ENCODE measurements at places on chromosomes 6 and 20.

DNA sequence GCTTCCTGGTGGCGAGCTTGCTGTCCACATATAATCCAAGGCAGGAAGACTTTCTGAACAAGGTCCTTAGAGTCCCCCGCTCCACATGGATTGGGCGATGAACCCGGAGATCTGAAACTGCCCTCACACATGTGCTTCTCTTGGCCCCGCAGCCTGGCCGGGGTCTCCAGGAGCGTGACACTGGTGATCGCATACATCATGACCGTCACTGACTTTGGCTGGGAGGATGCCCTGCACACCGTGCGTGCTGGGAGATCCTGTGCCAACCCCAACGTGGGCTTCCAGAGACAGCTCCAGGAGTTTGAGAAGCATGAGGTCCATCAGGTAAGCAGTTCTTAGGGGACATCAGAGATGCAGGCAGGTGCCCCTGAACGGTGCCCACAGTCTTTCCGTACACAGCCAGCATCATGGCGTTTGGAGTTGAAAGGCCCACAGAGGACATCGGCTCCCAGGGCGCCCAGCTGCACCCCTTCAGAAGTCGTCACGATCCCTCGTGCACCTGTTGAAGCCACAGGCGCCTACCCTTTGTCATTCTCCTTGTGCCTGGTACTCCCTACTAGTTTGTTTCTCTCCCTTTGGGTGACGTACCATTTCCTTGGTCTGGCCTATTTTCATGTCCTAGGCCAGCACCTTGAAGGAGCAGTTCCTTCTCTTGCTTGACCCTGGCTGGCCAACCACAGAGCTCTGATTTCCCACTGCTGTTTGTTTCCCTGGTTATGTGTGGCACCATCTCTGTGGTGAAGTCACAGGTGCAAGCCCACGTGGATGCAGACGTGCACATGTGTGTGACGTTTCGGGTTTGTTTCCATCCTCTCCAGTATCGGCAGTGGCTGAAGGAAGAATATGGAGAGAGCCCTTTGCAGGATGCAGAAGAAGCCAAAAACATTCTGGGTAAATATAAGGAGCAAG, 43.3 kb upstream of the IRF4 start:
- no peak for DNase-seq

DNA sequence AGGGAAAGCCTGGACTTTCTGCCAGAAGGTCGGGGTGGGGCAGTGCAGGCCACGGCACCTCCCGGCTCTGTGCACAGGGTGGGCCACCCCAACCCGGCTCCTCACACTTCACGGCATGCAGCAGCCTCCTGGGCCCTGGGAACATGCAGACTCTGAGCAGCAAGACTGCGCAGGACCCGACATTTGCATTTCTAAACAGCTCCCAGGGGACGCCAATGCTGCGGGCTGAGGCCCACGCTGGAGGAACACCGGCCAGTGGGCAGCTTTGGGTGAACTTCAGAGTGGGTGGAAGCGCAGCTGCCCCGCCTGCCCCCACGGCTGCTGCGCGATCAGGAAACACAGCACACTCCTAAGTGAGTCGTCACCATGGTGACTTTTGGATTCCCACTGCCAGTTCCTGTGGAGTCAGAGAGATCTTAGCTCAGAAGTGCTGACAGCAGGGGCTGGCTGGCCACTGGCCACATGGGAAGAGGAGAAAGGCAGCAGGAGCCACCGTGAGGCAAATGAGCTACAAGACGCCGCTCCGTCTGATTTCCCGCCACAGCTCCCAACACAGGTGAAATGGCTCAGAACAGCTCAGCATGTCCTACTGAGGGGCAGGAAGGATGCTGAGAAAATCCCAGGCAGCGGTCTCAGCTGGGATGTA, 52.1 kb downstream of the RNASET2 start:
- peak; percentile 7 for DNase-seq

- DNase-seq = no peak
Measured at GRCh38 chr6:144162977-144163376, 12.7 kb downstream of the STX11 start.

DNA sequence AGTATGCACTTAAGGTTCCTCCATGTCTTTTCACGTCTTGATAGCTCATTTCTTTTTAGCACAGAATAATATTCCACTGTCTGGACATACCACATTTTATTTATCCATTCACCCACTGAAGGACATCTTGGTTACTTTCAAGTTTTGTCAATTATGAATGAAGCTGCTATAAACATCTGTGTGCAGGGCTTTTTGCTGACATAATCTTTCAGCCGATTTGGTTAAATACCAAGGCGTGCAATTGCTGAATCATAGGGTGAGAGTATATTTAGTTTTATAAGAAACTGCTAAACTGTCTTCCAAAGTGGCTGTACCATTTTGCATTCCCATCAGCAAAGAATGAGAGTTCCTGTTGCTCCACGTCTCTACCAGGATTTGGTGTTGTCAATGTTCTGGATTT, 44.9 kb upstream of the PHACTR2 start:
- no peak for DNase-seq

GRCh38 chr6:35401514-35401913, 50.6 kb upstream of the FANCE start:
- no peak for DNase-seq

GRCh38 chr6:166046226-166046625, 121.4 kb downstream of the TBXT start:
- peak; percentile 58 for DNase-seq

DNA sequence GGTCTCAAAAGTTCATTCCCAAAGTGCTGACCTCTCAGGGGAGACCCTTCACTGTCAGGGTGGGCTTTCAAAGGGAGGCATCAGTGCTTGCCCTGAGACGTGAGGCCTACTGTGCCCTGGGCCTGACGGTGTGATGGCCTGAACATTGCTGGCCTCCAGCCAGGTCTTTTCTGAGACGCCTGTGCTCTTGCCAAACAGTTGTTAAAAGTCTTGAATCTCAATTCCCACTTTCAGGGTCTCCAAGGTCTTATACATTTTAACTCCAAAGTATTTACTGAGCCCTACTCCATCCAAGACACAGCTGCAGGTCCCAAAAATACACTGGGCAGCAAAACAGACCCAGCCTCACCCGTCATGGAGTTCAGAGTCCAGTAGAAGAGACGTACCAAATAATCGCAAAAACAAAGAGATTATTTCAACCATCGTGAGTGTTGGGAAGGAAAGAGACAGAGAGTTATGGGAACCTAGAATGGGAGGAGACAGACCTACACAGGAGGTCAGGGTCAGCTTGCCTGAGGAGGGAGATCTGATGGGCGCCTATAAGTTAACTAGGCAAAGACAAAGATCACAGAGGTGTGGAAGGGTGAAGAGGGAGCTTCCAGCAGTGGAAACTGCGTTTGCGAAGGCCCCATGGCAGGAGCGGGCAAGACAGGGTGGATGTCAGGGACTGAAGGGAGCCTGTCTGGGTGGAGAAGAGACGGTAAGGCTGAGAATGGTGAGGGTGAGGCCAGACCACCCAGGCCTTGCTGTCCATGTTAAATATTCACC, 446.3 kb downstream of the PREX1 start:
- DNase-seq = no peak

DNA sequence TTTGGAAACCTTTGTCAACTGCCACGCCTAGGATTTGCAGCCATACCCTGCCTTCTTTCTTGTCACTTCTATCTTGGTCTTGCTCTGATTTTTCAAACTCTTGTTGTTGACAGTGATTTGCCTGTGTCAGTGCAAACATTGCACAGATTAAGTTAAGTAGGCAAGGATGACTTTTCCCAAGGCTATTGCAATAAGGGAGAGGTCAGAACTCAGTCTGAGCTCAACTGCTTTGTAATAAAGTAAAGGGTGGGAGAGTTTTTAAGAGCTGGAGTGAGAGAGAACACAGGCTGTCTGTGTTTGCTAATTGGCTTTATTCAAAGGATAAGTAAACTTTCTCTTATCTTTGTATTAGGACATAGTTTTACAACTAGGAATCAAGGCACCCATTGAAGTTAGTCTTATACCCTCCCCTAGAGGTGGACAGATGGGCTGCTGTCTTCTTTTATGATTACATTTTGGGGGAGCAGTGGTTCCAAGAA, 448.6 kb downstream of the PHF3 start:
- DNase-seq = no peak

DNA sequence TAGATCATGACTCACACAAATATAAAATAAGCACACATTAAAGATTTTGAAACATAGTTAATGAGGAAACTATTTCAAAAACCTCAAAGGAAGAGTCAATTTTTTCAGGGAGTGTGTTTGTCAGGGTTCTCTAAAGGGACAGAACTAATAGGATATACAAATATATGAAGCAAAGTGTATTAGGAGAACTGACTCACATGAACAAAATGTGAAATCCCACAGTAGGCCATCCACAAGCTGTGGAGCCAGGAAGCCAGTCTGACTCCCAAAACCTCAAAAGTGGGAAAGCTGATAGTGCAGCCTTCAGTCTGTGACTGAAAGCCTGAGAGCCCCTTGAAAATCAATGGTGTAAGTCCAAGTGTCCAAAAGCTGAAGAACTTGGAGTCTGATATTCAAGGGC, 898.0 kb upstream of the EYS start:
- no peak for DNase-seq

DNA sequence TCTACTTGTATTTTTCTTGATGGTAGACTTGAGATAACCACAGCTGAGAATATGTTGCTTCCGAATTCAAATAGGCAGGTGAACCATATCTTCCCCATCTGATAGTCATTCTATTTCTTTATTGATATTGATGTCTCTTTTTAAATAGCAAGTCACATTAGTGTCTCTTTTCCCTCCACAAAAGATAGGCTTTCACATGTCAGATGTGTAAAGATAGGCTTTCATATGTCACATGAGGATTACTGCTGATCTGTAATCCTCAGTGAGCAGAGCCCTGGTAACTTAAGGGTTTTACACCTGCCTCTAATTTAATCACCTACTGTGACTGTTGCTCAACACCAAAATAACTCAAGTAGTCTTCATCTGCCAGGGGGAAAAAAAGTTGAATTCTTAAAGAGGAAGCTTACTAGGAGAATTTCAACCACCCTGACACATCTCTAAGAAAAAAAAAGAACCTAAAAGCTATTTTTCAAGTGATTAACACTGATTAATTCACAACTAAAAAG, 45.3 kb upstream of the TRDN start:
- no peak for DNase-seq

DNA sequence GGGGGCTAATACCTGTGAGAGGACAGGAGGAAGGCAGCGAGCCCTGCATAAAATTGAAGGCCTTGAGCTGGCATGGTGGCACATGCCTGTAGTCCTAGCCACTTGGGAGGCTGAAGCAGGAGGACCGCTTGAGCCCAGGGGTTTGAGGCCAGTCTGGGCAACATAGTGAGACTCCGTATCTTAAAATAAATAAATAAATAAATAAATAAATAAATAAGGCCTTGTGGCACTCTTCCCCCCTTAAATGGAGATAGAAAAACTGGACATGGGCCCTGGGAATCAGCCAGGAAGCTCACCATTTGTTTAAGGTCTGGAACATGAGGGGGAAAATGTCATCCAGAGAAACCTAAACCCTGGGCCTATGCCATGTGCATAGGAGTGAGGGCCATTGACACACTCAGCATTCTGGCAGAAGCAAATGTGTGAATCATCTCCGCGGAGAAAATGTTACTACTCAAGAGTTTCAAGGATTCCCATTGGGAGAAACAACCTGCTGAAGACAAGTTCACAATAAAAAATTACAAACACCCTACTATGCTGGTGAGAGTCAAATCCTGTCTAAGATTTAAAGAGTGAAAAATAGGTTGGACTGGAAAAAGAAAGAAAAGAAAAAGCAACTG, 51.9 kb upstream of the UBR2 start:
- peak; percentile 7 for DNase-seq

GRCh38 chr6:4563156-4563555, 213.0 kb upstream of the CDYL start:
- DNase-seq = no peak

DNA sequence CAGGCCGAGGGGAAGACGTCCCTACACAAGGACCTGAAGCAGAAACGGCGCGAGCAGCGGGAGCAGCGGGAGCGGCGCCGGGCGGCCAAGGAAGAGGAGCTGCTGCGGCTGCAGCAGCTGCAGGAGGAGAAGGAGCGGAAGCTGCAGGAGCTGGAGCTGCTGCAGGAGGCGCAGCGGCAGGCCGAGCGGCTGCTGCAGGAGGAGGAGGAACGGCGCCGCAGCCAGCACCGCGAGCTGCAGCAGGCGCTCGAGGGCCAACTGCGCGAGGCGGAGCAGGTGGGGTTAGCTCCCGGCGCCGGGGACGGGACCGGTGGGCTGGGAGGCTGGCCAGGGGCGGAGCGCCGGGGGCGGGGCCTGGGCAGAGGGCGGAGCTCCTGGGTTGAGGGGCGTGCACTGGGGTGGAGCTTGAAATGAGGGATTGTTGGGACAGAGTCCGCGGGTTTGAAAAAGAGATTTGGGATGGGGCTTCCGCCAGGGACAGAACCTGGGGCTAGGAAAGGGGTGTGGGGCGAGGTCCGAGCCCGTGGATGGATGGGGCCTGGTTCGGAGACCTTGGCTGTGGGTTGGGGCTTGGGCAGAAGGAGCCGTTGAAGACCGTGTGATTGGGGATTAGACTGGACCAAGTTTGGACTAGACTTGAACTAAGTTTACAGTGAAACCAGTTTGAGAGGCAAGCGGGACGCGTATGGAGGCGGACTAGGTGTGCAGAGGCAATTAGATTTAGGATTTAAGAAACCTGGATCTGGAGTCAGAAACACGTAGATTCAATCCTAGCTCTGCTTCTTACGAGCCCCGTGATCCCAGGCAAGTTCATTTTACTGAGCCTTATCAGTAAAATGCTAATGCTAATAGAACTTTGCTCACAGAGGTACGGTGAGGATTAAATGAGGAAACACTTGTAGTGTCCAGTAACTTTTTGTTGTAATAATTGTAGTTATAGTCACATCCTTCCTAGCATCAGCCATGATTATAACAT, 20.9 kb downstream of the DEF6 start:
- no peak for DNase-seq

DNA sequence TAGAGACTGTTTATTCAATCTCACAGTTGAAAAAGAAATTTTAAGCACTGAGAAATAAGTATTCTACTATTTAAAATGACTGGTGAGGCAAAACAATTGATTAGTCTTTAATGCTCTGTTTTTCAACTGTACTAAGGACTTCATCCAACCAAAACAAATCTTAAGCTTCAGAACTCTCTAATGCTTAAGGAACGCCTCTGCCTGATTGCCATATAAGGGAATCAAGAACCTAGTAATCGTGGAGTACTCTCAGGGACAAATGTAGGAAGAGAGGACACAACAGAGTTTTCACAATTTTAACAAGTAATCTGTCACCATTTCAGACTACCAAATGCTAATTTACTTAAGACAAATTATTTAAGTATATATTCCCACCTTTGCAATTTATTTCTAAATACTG, 16.1 kb downstream of the FBXO30 start:
- DNase-seq = no peak

- DNase-seq = no peak
Measured at GRCh38 chr6:41200901-41201763, at the start of gene TREML2. TREML2 (minus strand) TSS chr6:41201149; CDS start chr6:41201008, 141 bp downstream.
